ENCODE measurements at places on chromosomes 12 and 14.

DNA sequence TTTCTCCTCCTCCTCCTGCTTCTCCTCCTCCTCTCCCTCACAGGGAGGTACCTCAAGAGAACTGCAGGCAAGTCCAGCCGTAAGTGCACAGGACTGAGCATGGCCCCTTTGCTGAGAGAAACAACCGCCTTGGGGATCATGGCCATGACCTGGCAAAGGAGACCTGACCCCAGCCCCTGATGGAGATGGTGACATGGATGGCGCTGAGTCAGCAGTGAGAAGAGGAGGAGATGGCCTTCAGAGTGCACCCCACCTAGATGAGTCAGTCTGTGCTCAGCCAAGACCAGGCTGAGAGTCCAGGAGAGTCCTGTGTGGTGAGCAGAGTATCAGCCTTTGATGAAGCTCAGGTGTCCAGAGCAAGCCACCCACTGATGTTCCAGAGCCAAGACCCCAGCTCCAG is 36.4 kb downstream of the MEG3 start:
- DNase-seq, result no peak

GRCh38 chr14:58796242-58797009 is 158.7 kb downstream of the DACT1 start:
- no peak for DNase-seq

- no peak for DNase-seq
Measured at GRCh38 chr14:99137001-99137700, 134.8 kb downstream of the BCL11B start.

DNA sequence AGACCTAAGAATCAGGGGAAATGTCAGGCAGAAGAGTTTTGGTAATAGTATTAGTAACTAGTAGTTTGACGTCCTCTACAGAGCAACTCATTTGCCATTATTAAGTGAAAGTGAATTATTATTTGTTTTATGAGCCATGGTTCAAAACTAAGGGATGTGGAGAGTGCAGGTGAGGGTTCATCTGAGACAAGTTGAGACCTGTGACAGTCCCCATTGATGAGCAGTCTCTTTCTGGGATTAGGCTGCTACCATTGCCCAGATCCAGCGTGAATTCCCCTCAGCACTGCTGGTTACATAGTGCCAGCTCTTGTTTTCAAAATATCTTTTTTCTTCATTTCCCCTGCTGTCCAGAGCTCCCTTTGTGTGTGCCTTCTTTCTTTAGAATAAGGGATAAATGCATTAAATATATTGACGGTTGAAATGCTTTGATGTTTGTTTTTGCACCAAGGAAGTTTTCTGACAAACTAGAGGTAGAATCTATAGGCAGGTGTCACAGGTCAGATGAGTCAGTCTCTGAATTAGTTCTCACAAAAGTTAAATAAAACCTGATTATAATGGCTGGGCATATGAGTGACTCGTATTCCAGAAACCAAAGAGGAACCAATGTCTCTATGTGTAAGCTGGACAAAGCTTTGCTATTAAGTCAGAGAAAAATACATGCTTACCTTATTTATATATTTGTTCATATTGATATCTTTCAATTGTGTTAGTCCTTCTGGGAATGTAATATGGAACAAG is 381.4 kb downstream of the TMEM117 start:
- no peak for DNase-seq

DNA sequence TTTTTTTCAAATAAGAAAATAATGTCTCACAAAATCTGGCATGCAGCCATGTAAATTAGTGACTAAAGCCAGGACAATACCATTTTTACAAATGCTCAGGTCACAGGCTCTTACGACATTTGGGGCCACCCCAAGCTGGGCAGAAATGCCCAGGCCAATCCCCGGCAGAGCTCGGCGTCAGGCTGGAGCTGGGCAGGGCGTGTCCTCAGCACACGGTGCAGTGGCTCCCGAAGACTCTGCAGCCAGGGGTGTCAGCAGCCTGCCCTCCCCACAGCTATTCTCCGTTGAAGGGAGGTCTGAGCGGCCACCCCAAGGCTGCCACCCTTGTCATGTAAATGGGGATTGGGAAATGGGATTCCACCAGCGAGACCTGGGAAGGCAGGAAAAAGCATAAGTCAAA is 158.6 kb downstream of the DICER1 start:
- DNase-seq, result no peak

- DNase-seq, result no peak
Measured at GRCh38 chr12:80708259-80708974, 983 bp downstream of the MYF6 start.

DNA sequence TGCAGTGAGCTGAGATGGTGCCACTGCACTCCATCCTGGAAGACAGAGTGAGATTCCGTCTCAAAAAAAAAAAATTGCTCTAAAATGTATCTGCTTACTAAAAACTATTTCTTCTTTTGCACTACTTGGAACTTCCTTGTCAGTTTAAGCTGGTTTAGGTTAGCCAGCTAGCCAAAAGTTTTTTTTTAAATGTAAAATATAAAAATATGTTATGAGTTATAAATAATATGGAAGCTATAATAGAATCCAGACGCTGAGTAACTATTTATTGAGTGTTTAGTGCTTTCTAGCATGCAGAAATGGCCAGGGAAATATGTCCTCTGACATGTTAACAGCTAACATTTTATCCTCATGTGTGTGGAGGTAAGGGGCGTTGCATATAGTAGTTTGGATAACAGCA is 85.6 kb downstream of the PLEKHA5 start:
- no peak for DNase-seq

- DNase-seq, result no peak
Measured at GRCh38 chr12:132165584-132165983, 21.3 kb downstream of the NOC4L start.

DNA sequence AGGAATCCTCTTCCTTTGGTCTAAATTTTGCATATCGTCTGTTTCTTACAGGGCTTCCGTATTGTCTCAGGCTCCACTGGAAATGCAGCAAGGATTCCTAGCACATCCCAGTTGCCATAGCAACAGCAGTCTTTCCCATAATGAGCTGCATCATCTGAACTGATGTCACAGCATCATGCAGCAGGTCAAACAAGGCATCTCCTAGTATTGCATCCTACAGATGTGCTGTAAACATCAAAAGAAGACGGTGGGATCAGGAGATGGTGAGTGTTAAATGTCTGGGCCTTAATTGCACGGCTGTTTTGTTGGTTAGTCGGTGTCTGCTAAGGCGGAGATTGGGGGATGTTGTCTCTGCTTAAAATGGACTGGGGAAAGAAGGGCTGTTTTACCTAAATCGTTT is at the start of gene AKAP6:
AKAP6 (plus strand) TSS at position 153 of the 400 bp plus-strand sequence. CDS start 104,196 bp downstream, outside the sequence.
- no peak for DNase-seq

GRCh38 chr12:27505109-27505508 is 18.9 kb upstream of the PPFIBP1 start:
- DNase-seq, result no peak

DNA sequence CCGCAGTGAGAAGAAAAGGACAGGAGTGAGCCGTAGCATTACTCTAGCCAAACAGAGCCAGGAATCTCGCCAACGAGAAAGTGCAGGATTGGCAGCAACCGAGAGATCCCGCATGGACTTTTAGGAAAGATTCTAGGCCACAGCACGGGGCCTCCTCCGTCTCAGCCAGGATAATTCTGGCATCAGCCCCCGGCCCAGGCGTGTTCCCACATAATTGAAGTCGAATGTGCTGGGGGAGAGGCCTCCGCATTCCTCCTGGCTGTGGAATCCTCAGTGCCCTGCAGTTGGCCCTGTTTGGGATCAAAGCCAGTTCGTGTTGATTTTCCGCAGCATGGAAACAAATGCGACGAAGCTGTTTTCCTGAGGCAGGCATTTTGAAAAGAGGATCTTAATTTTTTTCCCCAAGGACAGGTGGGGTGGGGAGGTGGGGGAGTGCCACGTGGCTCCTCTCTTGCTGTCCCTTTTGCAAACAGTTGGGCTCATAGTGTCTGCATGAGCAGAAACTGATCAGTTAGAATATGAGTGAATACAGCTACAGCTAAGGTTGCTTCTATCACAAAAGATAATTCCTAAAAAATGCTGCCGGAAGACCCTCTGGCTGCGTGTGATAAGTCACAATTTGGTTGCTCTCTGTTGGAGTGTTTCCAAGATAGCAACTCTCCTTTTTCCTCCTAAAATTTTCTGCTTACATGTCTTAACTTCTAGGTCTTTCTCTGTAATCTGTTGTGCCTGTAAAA is 37.3 kb upstream of the ATXN2 start:
- DNase-seq, result no peak

- no peak for DNase-seq
Measured at GRCh38 chr12:4001031-4001430, 127.8 kb upstream of the PARP11 start.

DNA sequence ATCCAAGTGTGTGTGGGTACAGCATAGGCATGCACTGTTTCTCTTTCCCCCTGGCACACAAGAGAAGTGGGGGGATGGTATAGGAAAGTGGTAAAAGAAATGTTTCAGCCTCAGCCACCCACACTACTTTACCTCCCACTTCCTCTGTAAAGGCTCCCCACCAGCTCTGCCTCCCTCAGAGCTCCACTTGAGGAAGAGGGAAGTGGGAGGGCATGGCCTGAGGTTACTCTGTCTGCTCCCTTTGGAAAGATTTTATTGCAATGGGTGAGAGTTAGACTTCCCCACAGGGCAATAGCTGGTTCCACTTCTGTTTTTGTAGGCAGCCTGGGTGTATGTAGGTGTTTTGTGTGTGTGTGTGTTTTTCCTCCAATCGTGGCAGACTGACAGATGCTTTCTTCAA is 145.3 kb downstream of the SSPN start:
- no peak for DNase-seq

DNA sequence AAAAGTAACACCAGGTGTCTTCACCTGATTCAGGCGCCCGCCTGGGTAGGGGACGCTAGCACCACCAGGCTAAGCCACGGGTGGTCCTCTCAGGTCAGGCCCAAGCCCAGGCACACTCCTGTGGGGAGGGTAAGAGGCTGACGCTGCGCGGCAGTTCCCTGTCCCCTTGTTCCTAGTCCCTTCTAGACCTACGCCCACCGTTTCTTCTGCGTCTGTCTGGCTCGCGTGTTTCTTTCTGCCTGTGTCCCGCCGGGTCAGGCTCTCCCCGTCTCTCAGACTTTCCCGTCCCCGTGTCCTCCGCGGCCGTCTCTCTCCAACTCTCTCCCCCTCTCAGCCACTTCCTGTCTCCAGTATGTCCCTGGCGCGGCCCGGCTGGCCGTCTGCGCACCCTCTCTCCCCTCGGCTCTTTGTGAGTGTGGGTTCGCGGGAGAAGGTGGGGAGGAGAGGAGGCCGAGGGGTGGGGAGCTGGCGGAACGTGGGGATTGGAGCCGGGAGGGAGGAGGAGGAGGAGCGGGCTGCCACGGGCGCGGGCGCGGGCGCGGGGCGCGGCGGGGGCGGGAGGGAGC is 3.1 kb upstream of the TNS2 start:
- no peak for DNase-seq

DNA sequence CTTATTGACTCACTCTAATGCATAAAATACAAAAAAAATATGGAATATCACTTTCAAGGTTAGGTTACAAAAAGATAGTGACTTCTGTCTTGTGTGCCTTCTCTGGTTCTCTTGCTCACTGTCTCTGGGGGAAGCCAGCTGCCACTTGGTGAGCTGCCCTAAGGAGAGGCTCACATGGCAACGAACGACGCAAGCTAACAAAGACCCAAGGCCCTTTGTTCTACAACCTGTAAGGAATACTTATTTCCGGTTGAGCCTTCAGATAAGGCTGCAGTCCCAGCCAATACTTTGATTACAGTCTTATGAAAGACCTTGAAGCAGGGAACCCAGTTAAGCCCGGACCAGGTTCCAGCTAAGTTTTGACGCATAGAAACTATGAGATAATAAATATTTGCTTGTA is 242.4 kb upstream of the TBX3 start:
- DNase-seq, result no peak

GRCh38 chr12:25293653-25294052 is 42.9 kb upstream of the KRAS start:
- DNase-seq, result no peak

DNA sequence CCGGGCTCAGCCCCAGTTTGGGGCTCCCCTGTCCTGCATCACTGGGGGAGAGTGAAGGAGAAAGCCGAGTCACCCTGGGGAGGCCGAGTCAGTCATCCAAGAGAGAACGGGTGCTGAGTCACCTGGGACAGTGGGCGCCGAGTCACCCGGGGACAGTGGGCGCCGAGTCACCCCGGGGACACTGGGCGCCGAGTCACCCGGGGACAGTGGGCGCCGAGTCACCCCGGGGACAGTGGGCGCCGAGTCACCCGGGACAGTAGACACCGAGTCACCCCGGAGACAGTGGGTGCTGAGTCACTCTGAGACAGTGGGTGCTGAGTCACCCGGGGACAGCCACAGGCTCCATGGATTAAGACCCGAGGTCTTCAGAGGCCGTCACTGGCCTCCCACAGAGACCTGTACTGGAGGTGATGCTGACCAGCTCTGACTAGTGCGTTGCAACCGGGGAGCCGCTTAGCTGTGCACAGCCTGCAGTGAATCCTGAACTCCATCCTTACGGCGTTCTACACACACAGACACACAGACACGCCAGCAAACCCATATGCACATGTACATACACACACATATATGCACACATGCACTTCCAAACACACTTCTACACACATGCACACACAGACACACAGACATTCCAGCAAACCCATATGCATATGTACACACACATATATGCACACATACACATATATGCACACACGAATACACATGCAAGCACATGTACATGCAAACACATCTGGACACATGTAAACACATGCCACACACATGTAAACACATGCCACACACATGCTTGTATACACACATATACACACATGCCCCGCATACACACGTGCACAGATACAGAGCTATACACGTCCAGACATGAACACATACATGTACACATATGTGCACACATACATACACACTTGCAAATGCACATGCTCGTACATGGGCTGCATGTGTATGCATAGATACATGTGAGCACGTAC is 64.9 kb upstream of the GALNT9 start:
- DNase-seq, result no peak

- no peak for DNase-seq
Measured at GRCh38 chr12:102503056-102503681, 22.8 kb upstream of the IGF1 start.

Measured in NCI-H1048 (cell line).